Hindlimb muscle (tissue), 1 donor: ENCODE measurements at places on chromosomes 6 and 20. TPM values are rescaled to one million over a fixed set of nuclear protein-coding genes. Genes with fewer than 3 reads are reported as not detected.

DNA sequence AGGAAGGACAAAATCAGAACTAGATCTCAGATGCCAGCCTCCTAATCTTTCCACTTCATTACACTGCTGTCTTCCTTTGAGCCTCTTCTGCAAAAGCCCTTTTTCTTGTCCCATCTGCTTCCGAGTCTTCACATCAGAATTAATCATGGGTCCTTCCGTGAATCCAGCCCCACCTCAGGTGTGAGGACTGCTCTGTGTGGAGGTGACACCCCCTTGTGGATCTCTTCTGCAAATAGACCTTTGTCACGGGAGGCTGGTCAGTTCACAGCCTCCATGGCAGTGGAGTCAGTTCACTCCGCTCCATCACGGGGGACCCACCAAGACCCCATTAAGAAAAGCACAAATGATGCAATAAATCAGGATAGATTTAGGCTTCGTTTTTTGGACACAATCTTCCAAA lies 171.1 kb downstream of the ADAT2 start:
- no peak for DNase-seq

- DNase-seq = no peak
Observed at GRCh38 chr6:2993755-2994317, 5.9 kb upstream of the NQO2 start.

Gene NKAIN4
- 53.5 TPM for polyA plus RNA-seq

GRCh38 chr6:36050305-36050704 lies 22.7 kb downstream of the MAPK14 start:
- DNase-seq = no peak

Gene WFDC2
- polyA plus RNA-seq = not detected

DNA sequence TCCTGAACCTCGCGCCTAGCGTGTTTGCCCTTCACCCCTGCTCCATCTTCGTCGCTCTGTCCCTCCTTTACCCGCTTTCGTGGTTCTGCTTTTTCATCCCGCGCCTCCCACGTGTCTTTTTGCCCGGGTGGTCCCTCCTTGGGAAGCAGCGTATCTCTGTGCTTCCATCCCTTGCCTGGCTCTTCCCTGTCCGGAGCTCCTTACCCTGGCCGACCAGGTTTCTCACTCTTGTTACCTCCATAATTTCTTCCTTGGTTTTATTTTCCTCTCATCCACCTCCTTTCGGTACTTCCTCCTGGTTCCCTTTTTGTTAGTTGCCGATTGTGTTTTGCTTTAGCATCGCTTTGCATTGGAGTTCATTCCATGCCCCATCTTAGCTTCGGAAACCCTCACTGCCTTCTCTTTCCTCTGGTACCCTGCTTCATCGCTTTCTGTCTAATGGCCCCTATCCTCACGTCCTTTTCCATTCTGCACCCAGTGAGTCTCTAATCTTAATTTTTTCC lies 735 bp downstream of the FAM135A start:
- no peak for DNase-seq

- DNase-seq = no peak
Observed at GRCh38 chr6:75926293-75927168, 145.9 kb downstream of the IMPG1 start.
